ENCODE measurements at places on chromosomes 4 and X.

GRCh38 chrX:29691044-29691443 is 524.3 kb upstream of the MAGEB2 start:
- DNase-seq, result no peak

GRCh38 chr4:133095591-133095990 is 53.5 kb upstream of the PCDH10 start:
- DNase-seq, result no peak

DNA sequence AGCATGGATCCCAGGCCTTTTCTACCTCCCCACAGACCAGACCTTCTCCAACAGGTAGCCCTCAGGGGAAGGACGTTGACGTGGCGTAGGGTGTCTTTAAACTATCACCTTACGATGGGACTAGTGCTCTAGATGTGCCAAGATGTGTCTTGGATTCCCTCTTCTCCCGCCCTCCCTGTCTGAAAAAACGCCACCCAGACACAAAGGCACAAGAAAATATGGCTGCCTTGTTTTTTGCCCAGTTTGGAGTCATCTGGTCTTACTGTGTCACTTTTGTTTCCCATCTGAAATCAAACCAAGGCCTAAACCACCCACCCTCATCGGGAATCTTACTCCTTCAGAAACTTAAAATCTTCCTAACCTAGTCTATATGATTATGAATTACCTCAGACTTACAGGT is 235.4 kb downstream of the OR13H1 start:
- no peak for DNase-seq

DNA sequence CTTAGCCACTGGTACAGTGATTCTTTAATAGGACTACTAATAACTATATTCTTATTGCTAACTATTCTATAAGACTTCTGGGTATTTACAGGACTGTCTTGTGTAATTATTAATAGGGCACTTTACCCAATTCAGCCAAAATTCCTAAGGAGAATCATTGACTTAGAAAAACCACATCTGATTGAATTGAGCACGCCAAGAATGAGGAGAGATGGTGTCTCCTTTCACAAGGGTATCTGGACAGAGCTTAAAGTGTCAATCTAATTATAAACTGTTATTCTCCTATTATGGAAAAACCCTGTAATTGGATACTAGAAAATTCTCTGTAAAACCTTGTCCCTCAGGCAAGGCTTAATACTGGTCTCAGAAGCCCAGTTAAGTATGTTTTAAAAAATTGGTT is 111.1 kb upstream of the TLL1 start:
- no peak for DNase-seq

- no peak for DNase-seq
These were observed 40.5 kb upstream of the ARSJ start for GRCh38 chr4:114019969-114020358.

Data from Panc1 (cell line).